Common myeloid progenitor, CD34-positive (primary cell): ENCODE measurements at places on chromosomes 6 and 20.

GRCh38 chr20:38303908-38304379 is at the start of gene BPI:
Gene BPI (plus strand): TSS chr20:38304156. CDS start chr20:38304224, 68 bp downstream.
- peak; percentile 92 for DNase-seq

DNA sequence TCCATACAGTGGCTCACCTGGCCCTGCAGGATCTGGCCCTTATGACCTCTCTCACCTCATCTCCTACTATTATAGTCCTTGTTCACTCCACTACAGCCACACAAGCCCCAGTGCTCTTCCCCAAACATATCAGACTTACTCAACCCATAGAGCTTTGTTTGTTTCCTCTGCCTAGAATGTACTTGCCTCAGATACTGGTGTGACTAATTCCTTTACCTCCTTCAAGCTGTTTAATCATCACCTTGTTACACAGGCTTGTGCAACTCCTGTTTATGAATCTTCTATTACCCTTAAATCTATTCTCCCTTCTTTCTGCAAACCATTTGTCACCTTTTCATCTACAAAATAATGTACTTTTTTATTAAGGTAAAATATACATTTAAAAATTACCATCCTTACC is 3.2 kb downstream of the DEFB125 start:
- DNase-seq, result no peak

DNA sequence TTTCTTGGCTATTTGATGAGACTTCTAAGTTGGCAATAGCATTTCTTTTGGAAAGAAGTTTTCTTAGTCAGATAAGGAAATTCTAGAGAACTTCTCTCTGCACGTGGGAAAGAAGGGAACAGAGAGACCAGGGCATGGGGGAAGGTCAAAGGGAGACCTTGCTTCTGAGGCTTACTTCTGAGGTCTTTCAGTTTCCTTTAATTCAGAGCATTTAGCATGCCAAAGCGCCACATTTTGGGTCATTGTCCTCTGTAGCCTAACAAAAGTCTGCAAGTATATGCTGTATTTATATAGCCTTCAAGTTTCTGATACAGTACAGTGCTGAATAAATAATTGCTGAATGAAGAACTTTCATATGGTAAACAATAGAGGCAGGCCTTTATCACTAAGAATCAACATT is 95.6 kb downstream of the SAMD3 start:
- DNase-seq, result no peak

DNA sequence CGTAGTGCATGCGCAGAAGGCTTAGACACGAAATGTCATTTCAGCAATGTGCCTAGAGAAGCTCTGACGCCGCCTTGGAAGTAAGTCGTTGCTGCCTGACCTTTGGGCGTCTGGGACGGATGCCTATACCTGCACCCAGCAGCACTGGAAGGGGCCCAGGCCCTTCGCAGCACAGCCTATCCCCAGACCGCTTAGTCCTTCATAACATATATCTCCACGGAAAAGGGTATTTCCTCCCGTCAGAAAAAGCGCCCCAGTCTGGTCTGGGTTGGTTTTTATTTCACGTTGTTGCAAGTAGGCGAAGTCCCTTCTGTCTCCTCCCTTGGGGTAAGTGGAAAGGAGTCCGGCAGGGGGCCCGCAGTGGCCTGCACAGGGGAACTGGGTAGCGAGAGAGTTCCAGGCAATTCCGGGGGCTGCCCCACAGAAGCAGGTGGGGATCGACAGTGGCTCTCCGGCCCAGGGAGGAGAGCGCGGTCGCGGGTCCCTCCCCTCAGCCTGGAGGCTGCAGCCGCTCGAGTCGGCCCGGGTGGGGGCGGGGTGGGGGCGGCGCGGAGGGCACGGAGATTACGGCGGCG is 559 bp upstream of the EYA4 start:
- DNase-seq, result peak; percentile 28

DNA sequence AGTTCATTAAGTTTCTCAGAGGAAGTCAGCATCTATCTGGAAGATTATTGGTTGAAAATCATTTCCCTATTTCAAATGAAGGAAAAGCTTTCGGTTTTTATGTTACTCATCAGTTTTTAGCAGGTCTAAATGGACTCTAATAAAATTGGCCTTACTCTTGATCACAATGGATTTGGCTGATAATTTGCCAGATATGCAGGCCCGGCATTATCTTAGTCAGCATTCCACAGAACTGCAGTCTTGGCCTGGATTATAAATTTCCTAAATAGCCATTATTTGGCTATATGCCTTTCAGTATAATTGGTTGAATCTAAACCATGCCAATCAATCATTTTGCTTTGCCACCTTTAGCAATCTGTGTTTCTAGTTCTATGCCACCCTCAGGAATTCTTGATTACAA is 91.7 kb upstream of the KCNQ5 start:
- no peak for DNase-seq

GRCh38 chr6:114449659-114450058 is 106.8 kb upstream of the HS3ST5 start:
- DNase-seq, result no peak

- no peak for DNase-seq
Measured at GRCh38 chr20:47453167-47453782, 48.4 kb upstream of the NCOA3 start.

- no peak for DNase-seq
Measured at GRCh38 chr6:113505084-113505699, 352.0 kb upstream of the MARCKS start.

DNA sequence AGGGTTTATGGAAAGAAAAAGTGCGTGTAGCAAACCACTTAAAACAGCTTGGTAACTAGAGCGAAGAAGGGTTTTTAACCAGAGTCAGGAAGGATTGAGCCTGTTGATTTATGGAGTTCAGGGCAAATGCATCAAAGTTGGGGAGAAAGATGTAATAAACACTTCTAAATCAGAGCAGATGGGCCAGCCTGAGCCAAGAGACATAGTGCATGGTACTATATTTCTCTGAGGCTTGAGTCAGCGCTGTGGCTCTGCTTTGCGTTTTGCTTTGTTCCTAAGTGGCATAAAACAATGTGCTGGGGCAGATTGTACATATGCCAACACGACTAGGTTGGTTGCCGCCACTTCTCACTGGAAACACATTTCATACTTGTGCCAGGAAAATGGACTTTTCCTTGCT is 111.3 kb downstream of the BCKDHB start:
- DNase-seq, result no peak

GRCh38 chr20:219290-220115 is 7.6 kb upstream of the DEFB129 start:
- peak; percentile 63 for DNase-seq

DNA sequence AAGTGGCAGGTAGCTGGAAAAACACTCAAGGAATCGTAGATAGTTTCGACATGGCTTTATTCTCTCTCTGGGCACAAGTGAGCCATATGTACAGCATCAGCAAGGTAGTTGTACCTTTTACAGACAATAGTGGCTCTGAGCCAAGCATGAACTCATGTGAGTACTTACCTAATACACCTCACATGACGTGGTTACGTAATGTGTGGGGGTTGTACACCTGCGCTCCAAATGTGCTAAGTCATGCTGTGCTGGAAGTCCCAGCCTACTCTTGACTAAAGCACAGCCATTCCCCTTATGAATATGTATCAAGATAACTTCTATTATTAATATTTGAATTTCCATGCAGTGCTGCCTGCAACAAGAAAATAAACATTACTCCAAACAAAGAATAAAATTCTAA is 78.8 kb upstream of the HMGN3 start:
- no peak for DNase-seq

- no peak for DNase-seq
Measured at GRCh38 chr6:163872335-163872734, 457.8 kb downstream of the QKI start.

DNA sequence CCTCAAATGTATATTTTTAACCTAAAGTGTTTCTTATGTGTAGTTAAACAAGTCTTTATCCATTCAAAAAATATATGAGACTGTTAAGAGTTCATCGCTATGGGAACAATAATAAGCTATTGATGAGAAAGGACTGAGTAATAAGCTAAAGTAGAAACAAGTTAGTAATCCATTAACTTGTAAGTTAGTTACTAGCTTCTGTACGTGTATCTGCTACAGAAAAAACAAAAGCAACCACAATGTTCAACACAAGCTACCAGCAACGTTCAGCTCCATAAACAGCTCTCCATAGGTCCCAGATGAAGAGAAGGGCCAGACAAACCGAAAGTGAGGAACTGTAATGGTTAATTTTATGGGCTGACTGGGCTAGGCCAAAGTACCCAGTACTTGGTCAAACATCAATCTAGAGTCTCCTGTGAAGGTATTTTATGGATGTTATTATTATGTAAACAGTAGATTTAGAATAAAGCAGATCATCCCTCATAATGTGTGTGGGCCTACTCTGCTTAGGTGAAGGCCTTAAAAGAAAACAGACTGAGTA is 33.8 kb upstream of the FAM135A start:
- DNase-seq, result no peak

DNA sequence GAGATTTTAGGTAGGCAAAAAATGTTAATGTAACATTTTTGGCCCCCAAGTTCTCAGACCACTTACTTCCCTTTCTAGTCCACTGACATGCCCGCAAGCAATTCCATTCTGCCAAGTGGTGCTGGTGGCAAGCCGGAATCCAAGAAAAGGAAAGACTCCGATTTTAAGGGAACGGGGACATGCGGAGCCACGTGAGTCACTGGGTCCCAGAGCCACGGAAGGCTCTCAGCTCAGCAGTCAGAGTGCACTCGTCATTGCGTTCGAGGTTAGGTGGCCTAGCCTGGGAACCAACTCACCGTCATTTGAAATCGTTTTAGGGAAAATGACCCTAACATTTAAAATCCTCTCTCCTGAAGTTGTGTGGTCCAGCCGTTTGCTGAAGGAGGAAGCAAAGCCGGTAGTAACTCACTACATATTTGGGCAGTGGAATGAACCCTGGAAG is 711 bp upstream of the SIRT5 start:
- peak; percentile 73 for DNase-seq

DNA sequence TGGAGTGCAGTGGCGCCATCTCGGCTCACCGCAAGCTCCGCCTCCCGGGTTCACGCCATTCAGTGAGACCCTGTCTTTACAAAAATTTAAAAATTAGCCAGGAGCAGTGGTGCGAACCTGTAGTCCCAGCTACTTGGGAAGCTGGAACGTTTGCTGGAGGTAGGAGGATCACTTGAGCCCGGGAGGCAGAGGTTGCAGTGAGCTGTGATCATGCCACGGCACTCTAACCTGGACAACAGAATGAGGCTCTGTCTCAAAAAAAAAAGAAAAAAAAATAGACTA is 5.7 kb upstream of the PARD6B start:
- DNase-seq, result no peak

GRCh38 chr6:111382476-111383294 is 100.3 kb downstream of the REV3L start:
- DNase-seq, result no peak

- peak; percentile 52 for DNase-seq
Measured at GRCh38 chr20:24469116-24469893, at the start of gene SYNDIG1. Gene SYNDIG1 (plus strand): TSS chr20:24469629. CDS start chr20:24543098, 73,469 bp downstream.

- DNase-seq, result peak; percentile 74
Measured at GRCh38 chr6:90286884-90287488, 9.7 kb downstream of the BACH2 start.

DNA sequence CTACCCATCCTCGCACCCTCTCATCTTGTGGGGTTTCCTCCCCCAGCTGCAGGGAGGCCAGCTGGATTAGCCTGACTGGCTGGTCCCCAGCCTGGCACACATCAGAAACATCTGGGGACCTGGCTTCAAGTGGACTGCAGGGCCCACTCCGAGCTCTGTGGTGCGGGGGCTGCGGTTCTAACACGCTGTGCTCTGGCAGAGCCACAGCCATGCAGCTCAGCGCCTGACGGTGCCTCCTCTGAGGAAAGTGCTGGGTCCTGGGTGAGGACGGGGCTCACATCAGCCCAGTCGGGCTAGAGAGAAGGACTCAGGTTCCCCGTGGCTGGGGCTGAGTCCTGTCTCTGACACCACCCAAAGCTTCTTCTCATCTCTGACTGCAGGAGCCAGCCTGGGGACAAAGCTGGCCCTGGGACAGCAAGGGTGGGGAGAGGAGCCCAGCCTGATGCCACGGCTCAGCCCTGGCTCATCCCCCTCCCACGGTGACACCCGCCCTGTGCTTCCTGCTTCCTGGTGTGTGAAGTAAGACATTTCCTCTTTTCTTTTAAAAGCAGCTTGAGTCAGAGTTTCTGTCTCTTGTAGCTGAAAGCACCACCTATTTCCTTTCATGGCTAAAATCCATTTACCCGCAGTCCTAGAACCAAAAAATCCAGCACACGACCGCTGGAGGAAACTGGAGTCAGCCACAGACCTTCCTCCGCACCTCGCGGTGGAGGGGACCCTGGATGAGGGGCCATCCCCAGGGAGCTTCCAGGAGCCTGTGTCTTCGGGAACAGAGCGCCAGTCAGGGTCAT is 127.4 kb upstream of the AFDN start:
- DNase-seq, result peak; percentile 86

DNA sequence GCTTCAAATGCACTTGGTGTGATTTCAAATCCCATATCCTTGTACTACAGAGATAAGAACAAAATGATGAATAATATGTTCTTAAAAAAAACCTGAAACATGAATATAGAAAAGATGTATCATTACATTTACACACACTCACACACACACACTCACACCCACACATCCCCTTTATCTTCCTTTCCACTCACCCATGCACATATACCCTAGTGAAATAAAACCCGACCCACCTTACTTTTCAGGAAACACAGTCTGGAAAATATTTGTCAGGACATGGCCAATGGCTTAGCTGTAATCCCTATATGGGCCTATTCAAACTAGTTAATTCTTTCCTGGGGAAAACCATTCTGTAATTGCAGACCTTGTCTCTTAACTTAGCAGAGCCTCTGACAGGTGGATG is 60.8 kb upstream of the EDN1 start:
- DNase-seq, result no peak

DNA sequence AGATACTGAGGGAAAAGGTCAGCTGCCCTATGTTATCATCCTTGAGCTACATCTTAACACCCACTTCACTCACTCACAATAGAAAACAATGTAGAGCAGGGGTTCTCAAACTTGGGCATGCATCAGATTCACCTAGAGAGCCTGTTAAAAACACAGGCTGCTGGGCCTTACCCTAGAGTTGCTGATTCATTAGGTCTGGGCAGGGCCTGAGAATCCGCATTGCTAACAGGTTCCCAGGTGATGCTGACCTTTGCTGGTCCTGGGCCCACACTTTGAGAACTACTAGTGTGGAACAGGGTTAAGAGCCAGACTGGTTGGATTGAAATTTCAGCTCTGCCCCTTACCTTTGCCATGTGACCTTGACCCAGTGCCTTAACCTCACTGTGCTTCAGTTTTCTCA is 25.1 kb downstream of the RSPO4 start:
- DNase-seq, result no peak

GRCh38 chr6:165637586-165637985 is 25.5 kb downstream of the PDE10A start:
- DNase-seq, result no peak

DNA sequence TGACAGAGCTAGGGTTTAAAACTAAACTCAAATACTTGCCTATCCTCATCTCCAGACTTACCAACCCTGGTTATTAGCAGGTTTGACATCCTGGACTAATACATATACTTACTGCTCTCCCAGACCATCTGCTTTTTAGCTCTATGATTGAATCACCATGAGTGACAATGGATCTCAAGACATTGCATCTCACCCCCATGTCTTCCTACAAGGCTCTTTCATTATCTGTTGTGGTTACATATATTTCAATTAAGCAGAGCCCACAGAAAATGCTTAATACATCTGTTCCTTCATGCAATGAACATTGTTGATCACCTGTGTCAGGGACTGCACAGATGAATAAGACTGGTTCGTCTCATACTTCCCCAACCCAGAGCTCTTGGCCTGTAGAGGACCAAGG is 19.4 kb downstream of the SAMD3 start:
- DNase-seq, result no peak

- peak; percentile 20 for DNase-seq
Measured at GRCh38 chr20:43537921-43538877, 20.6 kb upstream of the SGK2 start.
